ENCODE measurements at places on chromosomes 2 and 18.

DNA sequence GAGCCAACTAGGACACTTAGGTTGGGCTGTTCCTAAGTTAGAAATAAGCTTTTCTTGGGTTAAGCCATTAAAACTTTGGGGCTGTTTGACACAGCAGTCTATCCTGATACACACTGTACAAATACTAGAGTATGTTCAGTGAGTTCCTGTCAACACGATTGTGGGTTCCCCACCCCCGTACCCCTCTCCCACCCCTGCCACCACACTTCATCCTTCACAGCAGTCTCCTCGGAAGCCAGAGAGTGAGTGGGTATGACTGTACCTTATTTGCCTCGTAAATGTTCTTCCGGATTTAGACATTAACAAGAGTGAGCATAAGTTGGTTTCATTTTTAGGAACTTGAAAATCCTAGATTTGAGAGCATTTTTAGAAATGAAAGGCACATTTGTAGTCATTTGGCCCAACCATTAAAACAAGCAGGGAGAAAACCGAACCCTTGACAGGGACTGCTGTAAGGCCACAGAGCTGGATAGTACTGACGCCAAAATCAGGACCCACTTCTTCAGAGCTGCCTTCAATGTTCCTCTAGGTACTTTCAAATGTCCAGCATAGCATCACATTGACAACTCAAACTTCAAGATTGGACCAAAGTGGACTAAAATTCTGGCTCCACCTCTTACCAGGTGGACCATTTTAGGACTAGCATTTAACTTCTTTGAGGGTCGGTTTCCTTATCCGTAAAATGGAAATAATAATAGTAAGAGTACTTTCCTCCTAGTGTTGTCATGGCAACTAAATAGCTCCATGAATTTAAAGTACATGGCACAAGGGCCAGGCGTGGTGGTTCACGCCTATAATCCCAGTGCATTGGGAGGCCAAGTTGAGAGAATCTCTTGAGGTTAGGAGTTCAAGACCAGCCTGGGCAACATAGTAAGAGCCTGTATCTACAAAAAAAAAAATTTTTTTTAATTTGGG lies 166.3 kb upstream of the SERTAD2 start:
- DNase-seq = no peak

DNA sequence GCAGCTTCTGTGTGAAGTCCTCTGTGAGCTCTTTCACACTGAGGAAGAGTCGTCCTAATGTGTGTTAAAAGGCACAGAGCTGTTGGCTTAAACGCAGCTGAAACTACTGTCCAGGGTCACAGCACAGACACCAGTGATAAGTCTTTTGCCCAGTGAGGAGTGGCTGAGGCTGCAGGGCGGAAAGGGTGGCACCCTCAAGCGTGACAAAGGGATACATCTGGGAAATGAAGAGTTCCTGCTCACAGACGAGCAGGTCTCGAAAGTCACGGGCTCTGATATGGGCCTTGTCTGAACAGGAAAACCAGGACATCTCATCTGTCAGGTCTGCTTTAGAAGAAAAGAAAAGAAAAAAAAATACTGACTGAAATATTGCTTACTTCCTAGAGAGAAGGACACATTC lies 36.5 kb downstream of the TGIF1 start:
- DNase-seq = no peak

DNA sequence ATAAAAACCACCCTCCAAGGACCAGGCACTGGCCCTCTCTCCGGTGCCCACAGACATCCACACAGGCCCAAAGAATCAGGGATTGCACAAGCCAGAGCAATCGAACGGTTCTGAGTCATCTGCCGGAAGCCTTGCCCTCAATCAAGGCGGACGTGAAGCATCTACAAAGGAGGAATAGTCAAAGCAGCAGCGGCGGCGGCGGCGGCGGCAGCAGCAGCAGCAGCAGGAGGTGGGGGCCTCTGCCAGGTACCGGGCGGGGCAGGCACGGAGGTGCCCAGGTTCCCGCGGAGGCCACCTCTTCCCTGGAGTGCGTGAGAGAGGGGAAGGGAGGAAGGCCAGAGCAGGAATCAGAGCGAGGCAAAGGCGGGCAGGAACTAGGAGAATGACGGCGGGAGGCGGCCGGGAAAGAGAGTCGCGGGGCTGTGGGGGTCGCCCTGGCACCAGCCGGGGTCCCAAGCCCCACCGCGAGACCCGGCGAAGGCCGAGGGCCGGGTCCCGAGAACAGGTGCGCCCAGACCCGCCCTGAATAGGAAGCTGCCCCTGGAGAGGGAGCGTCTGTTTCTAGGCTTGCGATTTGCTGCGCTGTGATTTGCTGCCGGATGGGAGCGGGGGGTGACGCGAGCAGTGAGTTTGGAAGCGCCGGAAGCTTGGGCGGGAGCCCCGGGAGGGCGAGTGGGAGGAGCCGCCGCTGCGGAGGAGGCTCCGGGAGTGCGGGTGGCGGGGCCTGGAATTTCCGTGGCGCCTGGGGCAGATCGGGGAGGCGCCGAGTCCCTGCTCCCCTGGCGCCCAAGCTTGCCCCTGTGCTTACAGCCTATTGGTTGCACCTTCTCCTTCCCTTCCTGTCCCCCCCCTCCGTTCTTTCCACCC lies at the start of gene SERPINB8:
Gene SERPINB8, plus strand, starts transcription at position 140 of the 867 bp plus-strand sequence. CDS start 8,228 bp downstream, outside the sequence.
- peak; percentile 94 for DNase-seq

- DNase-seq = no peak
These were observed 50.6 kb downstream of the SLC16A14 start for GRCh38 chr2:230018153-230018552.

GRCh38 chr18:76805221-76805620 lies 17.1 kb upstream of the ZNF236 start:
- no peak for DNase-seq

GRCh38 chr2:235829726-235830125 lies 335.9 kb downstream of the AGAP1 start:
- no peak for DNase-seq

DNA sequence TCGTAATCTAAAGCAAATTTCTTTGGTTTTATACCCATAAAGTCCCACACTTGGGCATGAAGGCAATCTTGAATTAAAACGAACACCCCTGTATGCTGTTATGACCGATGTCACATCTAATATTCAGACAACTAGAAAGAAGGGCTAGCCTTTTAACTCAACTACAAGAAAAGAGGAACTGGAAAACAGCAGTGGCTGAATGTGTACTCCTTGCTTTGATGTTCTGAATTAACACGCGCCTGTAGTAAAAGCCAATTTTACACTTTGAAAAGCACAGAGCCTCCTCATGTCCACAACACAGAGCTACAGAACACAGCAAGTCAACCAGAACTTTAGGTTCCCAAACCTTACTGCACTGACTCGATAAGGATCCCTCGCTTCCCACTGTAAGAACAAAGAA lies 147.6 kb downstream of the HDAC4 start:
- no peak for DNase-seq

GRCh38 chr2:8583400-8584173 lies 98.3 kb upstream of the ID2 start:
- peak; percentile 94 for DNase-seq

DNA sequence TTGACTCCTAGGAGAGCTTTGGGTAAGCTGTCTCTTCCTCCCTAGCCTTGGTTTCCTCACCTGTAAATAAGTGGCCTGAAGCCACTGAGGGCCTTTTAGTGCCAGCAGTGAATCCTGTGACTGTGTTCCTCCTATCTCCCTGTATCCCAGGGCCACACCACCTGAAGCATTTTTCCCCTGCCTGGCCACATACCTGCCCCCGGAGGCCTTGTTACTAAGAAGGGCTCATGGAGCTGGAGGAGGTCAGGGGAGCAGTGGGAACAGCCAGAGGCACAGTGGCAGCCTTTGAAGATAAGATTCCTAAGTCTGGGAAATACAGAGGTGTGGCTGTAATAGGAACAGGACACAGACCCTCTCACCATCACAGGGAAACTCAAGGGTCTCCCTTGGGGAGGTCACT lies 162.4 kb downstream of the SMAD7 start:
- DNase-seq = no peak

GRCh38 chr2:119076713-119077112 lies 81.8 kb downstream of the C1QL2 start:
- DNase-seq = no peak

DNA sequence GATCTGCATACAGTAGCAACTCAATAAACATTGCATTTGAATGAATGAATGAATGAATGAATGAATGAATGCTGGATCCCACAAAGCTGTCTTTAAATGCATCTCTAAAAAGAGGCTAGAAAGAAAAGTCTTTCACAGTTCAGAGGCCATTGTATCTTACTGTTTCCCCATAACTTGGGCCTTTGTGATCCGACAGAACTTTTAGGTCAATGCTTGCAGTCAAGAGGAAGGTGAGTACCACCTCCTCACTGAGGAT lies 119.9 kb upstream of the COPS8 start:
- DNase-seq = no peak

GRCh38 chr2:204203704-204204103 lies 267.1 kb downstream of the ICOS start:
- no peak for DNase-seq

GRCh38 chr2:63845866-63846265 lies 4.2 kb downstream of the UGP2 start:
- no peak for DNase-seq

- no peak for DNase-seq
These were observed 17.0 kb downstream of the PDIA6 start for GRCh38 chr2:10795508-10796046.

DNA sequence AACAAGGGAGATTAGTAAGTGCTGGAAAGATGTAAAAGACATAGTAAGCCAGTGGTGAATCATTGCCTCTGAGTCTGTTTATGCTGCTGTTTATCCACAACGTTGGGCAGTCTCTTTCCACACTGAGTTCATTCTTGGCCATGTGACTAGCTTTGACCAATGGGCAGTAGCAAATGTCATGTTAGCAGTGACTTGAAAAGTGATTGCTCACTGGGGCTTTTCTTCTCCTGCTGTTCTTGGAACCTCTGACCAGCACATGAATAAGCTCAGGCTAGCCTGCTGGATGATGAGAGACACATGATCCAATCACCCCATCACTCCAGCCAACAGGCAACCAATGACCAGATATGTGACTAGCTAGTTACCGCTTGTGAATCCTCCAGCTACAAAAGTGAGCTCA lies 360.4 kb downstream of the SLC4A3 start:
- peak; percentile 4 for DNase-seq

DNA sequence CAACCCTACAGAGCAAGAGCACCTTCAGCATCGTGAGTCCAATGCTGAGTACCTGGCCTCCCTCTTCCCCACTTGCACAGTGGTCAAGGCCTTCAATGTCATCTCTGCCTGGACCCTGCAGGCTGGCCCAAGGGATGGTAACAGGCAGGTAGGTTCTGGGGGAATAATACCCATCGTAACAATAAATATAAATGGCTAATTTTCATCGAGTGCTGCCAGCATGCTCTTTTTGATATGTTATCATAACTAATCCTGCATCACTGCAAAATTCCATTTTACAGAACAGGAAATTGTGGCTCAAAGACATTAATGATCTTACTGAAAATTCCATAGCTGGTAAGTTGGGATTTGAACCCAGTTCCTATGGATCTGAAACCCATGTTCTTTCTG lies 22.2 kb downstream of the STEAP3 start:
- no peak for DNase-seq

GRCh38 chr2:16100006-16100405 lies 159.7 kb downstream of the MYCN start:
- no peak for DNase-seq

DNA sequence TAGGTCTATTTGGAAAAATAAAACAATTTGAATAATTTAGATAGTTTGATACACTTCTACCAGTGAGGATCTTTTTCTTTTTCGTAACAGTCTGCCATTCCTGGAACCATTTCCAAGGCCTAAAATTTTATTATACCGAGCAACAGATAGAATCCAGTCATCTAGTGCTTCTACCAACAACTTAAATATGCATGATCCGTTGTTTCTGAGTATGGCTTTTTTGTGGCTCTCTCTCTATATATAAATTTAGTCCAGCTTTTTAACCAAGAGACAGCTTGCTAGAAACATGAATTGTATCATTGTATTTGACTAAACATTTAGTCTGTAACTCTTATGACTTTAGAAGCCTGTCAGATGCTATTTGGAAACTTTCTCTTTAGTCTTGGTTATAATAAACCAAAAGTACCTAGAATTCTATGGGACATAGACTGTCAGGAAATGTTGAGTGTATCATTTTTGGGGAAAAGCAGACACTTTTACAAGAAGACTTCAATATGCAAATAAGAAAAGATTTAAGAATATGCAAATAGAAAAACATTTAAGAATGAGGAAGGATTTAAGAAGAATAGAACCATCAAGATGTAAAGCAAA lies 161.4 kb downstream of the ZEB2 start:
- DNase-seq = no peak

GRCh38 chr2:232485757-232486557 lies 1.7 kb downstream of the ECEL1 start:
- no peak for DNase-seq

- peak; percentile 44 for DNase-seq
These were observed 516 bp downstream of the EIF2AK2 start for GRCh38 chr2:37156071-37156856.

GRCh38 chr2:47499093-47499492 lies 96.1 kb downstream of the MSH2 start:
- DNase-seq = no peak

DNA sequence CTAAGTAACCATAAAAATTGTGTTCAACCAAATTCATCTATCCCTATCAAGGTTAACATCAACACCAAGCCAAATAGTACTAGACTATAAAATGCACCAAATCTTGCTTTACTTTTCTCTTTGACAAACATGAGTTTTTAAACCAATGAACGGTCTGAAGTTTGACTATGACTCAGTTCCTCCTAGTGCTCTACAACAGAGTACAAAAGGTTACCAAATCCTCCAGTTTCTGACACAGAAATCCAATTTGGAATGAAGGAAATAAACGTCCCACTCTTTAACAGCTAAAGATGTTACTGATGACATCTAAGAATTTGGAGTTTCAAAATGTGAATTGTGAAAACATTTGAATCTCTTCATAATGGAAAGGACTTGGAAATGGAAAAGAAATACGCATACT lies 11.8 kb upstream of the ACVR1 start:
- DNase-seq = no peak

Data from heart right ventricle (tissue), 16 donors.